Testis (tissue), 5 donors: ENCODE measurements at places on chromosomes 4 and X. TPM values are rescaled to one million over a fixed set of nuclear protein-coding genes. Genes with fewer than 3 reads are reported as not detected.

DNA sequence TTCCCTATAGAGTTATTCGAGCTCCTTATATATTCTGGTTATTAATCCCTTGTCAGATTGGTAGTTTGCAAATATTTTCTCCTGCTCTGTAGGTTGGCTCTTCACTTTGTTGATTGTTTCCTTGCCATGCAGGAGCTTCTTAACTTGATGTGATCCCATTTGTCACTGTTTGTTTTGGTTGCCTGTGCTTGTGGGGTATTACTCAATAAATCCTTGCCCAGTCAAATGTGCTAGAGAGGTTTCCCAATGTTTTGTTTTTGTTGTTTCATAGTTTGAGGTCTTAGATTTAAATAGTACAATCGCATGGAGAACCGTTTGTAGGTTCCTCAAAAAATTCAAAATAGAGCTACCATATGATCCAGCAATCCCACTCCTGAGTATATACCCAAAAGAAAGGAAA lies 2.3 kb upstream of the SYTL5 start:
- no peak overlapping the region for H3K27ac ChIP-seq
- no peaks in the 10 kb centered on the region for H3K4me1 ChIP-seq
- no peaks in the 10 kb centered on the region for H3K27me3 ChIP-seq
- H3K36me3 ChIP-seq: no peaks in the 10 kb centered on the region
- no peak for DNase-seq

DOK7 gene
- total RNA-seq: 29.5 TPM

- no peaks in the 10 kb centered on the region for H3K27me3 ChIP-seq
- H3K4me1 ChIP-seq: no peaks in the 10 kb centered on the region
- no peak overlapping the region for H3K4me3 ChIP-seq
- no peaks in the 10 kb centered on the region for H3K36me3 ChIP-seq
Observed at GRCh38 chrX:6019076-6019475, 209.6 kb downstream of the NLGN4X start.

HERC6 gene
- total RNA-seq: 18.8 TPM

- DNase-seq: peak; percentile 54
- no peaks in the 10 kb centered on the region for H3K36me3 ChIP-seq
- peak within 1 kb of the TSS; percentile 87 for H3K4me3 ChIP-seq
- no peaks in the 10 kb centered on the region for H3K4me1 ChIP-seq
- no peaks in the 10 kb centered on the region for H3K27me3 ChIP-seq
Observed at GRCh38 chr4:48268956-48269860, at the start of gene TEC. Gene TEC, minus strand, starts transcription at chr4:48269838. Its CDS starts 41,224 bp downstream, at chr4:48228614.

DNA sequence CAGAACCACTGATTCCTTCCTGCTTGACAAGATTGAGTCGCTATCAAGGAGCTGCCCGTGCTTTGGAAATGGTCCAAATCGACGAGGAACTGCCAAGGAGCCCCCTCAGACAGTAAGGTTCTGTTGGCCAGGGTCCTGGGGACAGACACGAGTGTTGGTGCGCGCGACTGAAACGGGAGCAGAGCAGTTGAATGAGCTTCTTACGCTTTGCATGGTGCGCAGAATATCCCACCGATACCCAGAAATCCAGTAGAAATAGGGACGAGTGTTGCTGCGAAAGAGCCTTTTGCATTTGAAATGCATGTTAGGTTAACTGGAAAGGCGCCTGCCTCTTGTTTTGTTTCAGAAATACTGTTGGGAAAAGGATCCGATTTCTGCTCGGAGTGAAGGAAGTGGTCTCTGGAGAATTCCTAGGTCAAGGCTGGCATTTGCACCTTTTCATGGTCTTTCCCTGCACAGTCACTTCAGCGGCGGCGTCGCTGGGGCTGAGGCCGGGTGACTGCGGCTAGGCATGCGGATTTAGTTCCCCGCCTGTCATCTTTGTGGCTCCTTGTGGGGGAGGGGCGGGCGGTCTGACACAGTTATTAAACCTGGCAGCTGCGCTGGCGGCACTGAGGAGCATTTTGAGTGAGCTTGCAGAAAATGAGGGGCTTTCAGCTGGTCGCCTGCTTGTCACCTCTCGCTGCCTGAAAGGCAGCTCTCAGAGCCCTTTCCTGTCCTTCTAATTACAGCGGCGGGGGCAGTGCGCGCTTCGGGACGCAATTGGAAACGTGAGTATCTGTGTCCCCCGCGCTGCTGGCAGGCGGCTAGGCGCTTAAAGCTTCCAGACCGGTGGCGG lies 51.5 kb upstream of the TRIM2 start:
- no peaks in the 10 kb centered on the region for H3K36me3 ChIP-seq
- peak overlapping the region; percentile 60 for H3K4me3 ChIP-seq
- H3K27ac ChIP-seq: no peak overlapping the region
- peaks cover 7% of the 10 kb centered on the region for H3K4me1 ChIP-seq
- H3K27me3 ChIP-seq: no peaks in the 10 kb centered on the region
- DNase-seq: peak; percentile 47

- H3K4me3 ChIP-seq: no peak overlapping the region
- no peaks in the 10 kb centered on the region for H3K4me1 ChIP-seq
- no peak overlapping the region for H3K27ac ChIP-seq
- DNase-seq: no peak
Observed at GRCh38 chr4:178165951-178166308, 723.7 kb upstream of the AGA start.

DNA sequence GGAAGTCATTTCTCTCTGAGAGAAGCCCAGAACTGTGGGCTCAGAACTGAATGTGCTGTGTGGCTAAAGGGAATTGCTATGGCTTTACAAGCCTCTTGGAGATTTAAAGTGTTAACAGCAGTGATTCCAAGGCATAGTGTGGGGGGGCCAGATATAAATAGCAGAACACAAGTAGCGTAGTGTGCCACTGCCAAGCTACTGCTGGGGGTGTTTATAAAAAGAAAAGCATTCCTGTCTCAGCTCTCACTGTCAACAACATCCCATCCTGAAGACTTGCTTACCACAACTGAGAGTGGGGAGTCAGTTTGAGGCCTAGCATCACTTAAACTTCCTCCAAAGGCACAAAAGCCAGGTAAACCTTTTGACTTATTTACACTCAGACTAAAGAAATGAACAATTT lies at the start of gene ART3:
Gene ART3 (plus strand): TSS at position 242 of the 400 bp plus-strand sequence. CDS start 1,181 bp downstream, outside the sequence.
- no peaks in the 10 kb centered on the region for H3K27me3 ChIP-seq
- no peak for DNase-seq
- no peak within 1 kb of the TSS for H3K27ac ChIP-seq
- H3K4me1 ChIP-seq: no peaks in the 10 kb centered on the region

- H3K4me1 ChIP-seq: no peaks in the 10 kb centered on the region
- H3K36me3 ChIP-seq: no peaks in the 10 kb centered on the region
- peak; percentile 69 for DNase-seq
- no peak overlapping the region for H3K27ac ChIP-seq
- H3K4me3 ChIP-seq: peak overlapping the region; percentile 21
Observed at GRCh38 chrX:115968436-115969252, 201.9 kb upstream of the AGTR2 start.

- no peak overlapping the region for H3K27ac ChIP-seq
- H3K27me3 ChIP-seq: no peaks in the 10 kb centered on the region
- H3K36me3 ChIP-seq: no peaks in the 10 kb centered on the region
Observed at GRCh38 chrX:68177542-68177941, 255.8 kb downstream of the OPHN1 start.

DNA sequence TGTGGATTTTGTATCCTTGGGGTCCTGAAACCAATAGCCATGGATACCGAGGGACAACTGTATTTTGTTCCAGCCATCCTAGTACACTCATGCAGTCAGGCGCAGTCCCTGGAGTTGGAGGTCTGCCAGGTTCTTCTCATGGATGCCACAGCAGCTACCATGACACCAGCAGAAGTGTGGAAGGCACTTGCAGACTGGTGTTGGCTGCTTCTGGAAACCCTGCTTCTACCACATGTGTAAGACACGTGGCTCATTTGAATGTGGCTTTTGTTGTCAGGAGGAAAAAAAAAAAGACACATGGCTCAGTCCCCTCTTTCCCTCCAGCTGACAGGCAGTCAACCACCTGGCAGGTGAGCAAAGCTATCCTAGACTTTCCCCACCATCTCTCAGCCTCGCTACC lies 19.4 kb downstream of the DRD5 start:
- H3K27me3 ChIP-seq: no peaks in the 10 kb centered on the region
- no peaks in the 10 kb centered on the region for H3K36me3 ChIP-seq
- no peak overlapping the region for H3K4me3 ChIP-seq
- no peaks in the 10 kb centered on the region for H3K4me1 ChIP-seq
- no peak overlapping the region for H3K27ac ChIP-seq
- no peak for DNase-seq

DNA sequence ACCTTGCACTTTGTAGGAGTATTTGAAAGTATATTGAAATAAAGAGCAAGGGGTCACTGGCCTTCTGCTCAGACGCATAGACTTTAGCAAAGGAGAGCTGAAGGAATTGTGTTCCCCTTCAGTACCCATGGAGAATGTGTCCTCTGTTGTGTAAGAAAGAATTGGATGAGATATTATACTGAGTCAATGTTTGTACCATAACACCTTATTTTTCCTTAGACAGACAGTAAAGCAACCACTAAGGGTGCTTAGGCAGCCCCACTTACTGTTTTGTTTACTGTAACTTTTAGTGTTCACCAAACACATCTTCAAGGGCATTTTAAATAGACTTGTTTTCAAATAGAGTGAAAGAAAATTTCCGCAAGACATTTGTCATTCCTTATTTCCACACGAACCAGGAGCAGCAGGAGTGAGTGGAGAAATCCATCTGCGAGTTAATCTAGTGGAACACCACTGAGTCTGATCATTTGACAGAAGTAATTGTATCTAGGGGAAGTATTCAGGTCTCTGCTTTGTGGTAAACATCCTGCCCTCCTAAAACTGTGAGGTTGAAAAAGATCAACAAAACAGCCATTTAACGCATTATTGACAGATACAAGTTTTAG lies 89.5 kb downstream of the SLIT2 start:
- H3K36me3 ChIP-seq: no peaks in the 10 kb centered on the region
- H3K4me3 ChIP-seq: no peak overlapping the region
- no peak overlapping the region for H3K27ac ChIP-seq
- no peak for DNase-seq
- H3K27me3 ChIP-seq: no peaks in the 10 kb centered on the region
